GM19239 (cell line): ENCODE measurements at places on chromosomes 4 and X.

DNA sequence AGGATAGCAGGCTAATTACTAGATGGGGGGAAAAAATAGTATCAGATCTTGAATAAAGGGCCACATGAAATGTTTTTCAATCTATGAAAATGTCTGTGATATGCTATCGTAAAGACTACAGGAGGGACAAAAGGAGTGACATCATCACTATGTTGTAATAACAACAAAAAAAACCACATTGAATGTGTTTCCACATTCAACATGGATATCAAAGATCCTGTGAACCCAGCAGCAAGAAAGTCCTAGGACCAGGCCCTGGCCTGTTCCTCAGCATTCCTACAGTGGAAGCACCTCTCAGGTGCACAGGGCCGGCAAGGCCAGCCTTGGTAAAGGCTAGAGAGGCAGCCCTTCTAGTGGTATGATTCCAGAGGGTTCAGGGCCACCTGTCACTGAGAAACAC, 118.3 kb downstream of the RELL1 start:
- DNase-seq = no peak

GRCh38 chr4:105453550-105454205, 20.2 kb downstream of the PPA2 start:
- no peak for DNase-seq

DNA sequence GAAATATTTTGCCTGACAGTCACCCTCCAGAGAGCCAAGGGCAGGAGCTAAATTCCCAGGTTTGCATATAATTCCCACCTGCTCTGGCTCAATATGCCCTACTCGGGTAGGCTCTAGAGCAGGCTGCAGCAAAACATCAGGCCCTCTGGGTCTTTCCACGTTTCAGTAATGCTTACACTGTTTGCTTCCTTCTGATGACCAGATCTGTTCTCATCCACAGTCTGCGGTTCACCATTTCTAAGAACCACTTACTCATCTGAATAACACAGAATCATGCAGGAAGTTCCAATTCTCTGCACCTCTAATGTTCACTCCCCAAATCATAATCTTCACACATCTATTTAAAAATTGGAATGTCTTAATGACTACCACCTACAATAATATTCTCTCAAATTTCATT, 141.4 kb downstream of the PPP3CA start:
- DNase-seq = peak; percentile 4

DNA sequence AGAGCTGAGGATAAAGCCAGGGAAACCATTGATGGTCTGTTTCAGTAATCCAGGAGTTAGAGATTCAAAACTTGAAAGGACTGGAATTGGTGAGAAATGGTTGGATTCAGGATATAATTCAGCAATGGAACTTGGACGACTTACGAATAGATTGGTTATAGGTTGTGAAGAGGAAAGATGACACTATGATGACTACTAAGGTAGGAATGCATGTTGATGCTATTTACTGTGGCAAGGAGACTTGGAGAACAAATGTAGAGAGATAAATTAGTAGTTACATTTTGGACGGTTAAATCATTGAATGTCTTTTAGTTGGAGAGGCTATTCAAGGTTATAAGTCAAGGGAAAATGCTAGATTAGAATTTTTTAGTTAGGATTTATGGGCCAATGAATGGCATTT, 365.4 kb upstream of the TECRL start:
- no peak for DNase-seq

GRCh38 chr4:181650033-181650825, 593.0 kb upstream of the TENM3 start:
- DNase-seq = no peak

- no peak for DNase-seq
Measured at GRCh38 chr4:48130100-48130499, 4.0 kb downstream of the TXK start.

- DNase-seq = peak; percentile 19
Measured at GRCh38 chr4:147096667-147097604, 151.3 kb upstream of the TTC29 start.

DNA sequence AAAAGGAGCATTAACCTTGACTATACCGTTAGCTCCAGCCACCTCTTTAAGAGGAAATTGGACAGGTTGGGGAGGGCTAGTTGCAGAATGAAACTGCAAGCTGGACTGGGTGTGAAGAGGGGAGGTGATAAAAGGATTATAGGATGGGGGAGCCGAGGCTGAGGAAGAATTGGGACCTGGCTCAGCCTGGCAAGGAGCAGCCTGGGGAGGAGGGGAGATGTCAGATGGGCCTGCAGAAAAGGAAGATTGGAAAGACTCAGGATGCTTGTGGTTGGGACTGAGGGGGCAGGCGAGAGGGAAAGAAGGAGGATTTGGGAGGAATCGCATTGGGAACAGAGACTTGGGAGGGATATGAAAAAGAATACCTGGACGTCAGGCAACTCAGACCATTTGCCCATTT, 351.7 kb downstream of the PPP3CA start:
- no peak for DNase-seq

DNA sequence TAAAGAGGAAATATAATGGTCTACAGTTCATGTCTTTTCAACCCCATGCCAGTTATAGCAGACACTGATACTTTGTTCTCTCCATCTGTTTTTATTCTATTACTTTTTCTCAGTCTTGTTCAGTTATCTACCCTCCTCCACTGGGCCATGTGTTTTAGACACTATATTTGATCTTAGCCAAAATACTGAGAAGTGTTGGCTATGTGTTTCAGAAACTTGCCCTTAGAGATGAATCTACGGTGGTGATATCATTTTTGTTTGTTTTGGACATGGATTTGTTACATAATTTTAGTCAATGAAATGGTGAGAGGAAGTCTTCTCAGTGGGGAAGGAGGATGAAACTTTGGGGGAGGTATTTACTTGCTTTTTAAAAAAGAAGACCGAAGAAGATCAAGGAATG, 211.5 kb upstream of the DDX53 start:
- DNase-seq = no peak

GRCh38 chr4:128285085-128285997, 2.3 kb downstream of the PGRMC2 start:
- no peak for DNase-seq

- no peak for DNase-seq
Measured at GRCh38 chr4:13670456-13671160, 43.1 kb upstream of the BOD1L1 start.

- DNase-seq = no peak
Measured at GRCh38 chrX:51484616-51485015, 11.8 kb downstream of the NUDT11 start.
